ENCODE measurements at places on chromosomes 6 and 20.
A peak's percentile ranks its signal among the peaks of the same experiment; 100 is the strongest.

DNA sequence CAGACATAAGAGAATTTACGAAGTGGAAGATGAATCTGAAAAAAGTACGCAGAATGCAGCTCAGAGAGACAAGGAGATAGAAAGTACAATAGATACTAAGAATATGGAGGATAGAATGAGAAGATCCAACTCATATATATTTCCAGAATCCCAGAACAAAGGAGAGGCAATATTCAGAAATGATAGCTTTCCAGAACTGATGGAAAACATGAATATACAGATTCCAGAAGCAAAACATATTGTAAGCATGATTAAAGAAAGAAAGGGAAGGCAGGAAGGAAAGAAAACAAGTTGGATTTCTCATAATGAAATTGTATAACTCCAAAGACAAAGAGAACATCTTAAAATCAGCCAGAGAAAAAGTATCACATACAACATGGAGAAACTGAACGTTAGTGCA lies 22.9 kb downstream of the GFRA4 start:
- no peak for DNase-seq

DNA sequence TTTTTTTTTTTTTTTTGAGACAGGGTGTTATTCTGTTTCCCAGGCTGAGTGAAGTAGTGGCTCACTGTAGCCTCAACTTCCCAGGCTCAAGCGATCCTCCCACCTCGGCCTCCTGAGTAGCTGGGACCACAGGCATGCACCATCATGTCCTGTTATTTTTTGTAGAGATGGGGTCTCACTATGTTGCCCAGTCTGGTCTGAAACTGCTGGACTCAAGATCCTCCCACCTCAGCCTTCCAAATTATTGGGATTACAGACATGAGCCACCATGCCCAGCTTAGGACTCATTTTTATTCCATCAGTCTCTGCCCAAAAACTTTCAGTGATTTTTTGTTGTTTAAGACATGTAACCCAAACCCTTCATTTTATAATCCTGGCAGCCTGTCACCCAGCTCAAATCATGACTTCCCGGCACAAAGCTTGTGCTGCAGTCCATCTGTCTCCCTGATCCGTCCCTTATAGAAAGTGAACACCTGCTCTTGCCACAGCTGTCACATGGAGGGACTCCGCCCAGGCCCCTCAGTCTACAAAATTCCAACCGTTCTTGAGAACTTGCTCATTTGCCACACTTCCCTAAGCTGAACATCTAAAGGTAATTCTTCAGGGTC lies 183.9 kb upstream of the JARID2 start:
- DNase-seq = no peak

DNA sequence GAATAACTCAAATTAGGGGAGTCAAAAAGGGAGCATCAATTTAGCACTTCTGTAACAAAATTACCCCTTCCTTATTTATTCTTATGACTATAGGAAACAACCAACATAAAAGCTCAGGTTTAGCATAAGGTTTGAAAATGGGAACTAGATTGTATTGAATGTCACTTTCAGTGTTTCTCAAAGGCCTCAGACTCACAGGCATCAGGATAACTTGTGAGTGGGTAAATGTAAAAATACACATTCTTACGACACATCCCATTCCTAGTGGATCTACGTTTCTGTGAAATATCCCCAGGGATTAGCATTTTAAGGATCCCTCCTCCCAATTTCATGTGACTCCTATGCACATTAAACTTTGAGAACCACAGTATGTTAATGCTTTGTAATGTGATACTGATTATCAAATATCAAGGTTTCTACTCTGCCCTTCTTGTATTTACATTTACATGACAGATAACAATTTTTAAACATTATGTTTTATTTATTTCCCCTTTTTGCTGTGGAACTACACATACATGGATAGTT lies 114.8 kb downstream of the HS3ST5 start:
- no peak for DNase-seq

DNA sequence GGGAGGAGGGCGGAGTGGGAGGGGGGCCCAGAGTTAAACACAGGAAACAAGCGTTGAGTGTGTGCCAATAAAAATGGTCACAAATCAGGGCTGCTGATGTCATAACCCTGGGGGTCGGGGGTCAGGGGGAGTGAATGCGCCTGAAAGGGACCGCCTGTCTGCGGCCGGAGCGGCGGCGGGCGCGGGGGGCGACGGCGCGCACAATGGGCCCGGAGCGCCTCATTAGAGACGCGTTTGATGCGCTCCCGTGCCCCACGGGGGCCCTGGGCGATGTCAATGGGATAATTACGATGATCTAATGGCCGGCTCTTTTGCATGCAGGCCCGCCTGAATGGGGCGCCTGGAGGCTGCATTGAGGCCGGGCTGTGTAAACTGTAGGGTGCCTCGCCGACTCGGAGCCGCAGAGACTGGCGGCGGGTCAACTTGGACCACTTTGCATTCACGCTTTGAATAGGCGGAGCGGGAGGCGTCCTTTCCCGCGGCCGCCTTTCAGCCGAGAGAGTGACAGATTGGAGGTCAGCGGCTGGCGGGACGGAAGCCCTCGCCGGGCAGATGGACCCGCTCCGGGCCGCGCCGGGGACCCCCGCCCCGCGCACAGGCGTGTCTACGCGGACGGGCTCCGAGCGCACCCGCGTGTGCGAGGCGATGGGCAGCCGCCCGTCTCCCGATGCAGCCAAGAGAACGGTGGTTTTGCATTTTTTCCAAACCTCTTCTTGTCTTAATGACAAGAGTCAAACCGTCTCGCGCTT lies 296.1 kb downstream of the TFAP2C start:
- no peak for DNase-seq

- peak; percentile 70 for DNase-seq
These were observed 19.2 kb downstream of the PRND start for GRCh38 chr20:4740774-4741431.

DNA sequence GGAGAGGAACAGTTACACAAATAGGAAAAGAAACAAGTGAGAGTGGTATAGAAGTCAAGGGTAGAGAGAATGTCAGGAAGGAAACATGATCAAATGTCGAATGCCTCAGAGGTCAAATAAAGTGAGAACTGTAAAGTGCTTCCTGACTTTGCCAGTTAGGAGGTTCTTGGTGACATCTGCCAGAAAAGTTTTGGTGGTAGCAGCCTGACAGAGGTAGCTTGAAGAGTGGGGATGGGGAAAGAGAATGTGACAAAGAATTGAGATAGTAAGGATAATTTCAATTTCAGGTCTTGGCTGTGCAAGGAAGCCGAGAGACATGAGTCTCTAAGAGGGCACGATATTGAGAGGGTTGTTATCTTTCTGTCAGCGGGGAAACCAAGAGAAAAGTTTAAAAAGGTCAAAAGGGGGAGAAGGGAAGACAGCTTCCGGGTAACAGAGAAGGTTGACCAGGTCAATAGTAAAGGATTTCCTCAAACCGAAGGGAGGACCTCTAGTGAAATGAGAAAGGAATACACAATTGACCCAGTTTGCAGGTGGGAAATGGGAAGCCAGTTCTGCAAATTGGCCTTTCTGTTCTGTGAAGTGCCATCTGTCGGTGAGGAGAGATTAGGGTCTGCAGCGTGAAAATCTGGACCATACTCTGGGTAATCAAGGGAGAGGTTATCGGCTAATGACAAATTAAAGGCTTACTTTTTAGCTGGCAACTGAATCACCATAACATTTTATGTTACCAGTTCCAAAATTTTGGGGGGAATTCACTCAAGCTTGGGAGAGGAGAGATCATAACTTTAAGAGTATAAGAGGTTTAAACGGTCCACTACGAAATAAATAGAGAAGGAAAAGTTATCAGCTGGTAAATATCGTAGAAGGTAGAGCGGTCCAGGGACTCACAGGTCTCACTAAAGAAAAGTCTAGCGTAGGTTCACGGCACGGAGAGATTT lies 973 bp upstream of the BRD2 start:
- peak; percentile 70 for DNase-seq

GRCh38 chr6:137811121-137811915 lies 55.7 kb upstream of the TNFAIP3 start:
- peak; percentile 94 for DNase-seq

DNA sequence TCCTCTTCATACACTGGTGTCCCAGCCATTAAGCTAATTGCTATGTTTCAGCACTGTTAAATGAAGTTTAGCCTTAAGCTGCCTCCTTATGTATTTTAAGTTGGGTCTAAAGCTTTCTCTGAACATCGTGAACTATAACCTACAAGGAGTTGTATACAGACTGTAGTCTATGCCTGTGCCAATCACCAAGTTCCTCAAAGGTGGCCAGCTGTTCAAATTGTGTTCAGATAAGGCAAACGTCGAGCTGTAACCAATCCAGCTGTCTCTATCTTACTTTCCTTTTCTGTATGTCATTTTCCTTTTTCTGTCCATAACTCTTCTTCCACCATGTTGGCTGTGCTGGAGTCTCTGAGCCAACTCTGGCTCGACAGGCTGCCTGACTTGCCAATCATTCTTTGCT lies 199.6 kb downstream of the OGFRL1 start:
- DNase-seq = no peak

DNA sequence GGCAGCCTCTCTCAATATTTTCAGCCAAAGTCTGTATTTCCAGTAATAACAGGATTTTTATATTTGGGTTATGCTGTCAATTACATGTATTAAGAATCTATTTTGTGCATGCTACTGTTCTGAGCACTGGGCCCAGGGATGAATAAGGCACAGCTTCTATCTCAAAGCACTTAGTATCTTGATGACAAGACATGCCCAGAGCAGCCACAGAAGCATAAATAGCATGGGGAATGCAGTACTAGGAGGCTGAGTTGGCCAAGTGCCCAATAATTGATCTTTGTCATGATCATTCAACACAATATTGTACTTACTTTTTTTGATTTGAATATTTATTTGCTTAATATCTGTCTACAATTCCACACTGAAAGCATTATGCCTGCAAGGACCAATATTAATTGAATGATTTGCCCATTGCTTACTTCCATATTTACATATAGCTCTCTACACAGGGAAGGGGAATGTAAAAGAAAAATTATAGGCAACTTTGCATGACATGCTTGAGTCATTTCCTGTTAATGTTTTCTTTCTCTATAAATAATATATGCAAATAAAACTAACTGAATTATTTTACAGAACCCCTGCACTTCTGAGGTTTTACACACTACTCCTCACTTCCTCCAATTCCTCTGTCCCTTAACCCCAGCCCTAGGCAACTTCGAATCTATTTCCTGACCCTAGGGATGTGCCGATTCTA lies 298.9 kb upstream of the BMP2 start:
- DNase-seq = no peak

- no peak for DNase-seq
These were observed 7.6 kb downstream of the NKAIN4 start for GRCh38 chr20:63246490-63247288.

- peak; percentile 37 for DNase-seq
These were observed 93.3 kb downstream of the SNX5 start for GRCh38 chr20:17875106-17875980.

DNA sequence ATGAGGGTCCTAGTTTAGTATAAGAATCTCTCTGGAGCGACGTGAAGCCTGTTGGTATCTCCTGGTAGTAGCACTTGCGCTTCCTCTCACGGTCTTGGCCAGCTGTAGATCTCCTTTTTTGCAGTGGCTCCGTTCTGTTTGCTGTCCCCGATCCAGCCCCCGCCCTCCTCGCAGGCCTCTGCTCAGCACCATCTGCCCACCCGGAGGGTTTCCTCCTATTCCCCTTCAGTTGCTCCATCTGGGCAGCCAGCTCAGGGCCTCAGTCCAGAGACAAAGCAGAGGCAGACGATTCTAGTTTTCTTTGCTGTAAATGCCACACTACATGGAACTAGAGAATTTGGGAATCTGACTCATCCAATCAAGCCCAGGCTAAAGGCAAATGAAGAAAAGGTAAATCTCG lies 126.6 kb downstream of the TIAM2 start:
- no peak for DNase-seq

DNA sequence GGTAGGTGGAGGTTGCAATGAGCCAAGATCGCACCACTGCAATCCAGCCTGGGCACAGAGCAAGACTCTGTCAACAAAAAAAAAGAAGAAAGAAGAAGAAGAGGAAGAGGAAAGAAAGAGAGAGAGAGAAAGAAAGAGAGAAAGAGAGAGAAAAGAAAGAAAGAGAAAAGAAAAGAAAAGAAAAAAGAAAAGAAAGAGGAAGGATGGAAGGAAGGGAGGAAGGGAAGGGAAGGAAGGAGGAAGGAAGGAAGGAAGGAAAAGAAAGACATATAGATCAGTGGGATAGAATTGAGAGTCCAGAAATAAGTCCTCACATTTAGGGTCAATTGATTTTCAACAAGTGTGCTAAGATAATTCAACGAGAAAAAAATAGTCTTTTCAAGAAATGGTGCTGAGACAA lies 34.0 kb upstream of the SH3BGRL2 start:
- DNase-seq = no peak

DNA sequence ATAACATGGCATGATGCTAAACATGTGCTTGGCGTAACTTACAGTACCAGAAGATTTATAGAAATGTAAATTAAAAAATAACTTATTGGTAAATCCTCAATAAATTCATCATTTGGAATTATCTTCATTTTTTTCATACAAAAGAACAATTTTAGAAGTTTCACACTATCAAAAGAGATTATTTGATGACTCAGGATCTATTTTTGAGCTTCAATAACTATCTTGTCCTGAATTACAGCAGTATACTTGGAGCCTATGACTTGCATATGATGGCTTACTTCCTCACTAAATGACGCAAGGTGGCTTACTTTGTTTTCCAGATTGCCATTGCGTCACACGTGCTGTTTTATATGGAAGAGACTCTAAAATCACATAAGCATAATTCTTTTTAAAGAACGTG lies 49.2 kb downstream of the KHDRBS2 start:
- DNase-seq = no peak

DNA sequence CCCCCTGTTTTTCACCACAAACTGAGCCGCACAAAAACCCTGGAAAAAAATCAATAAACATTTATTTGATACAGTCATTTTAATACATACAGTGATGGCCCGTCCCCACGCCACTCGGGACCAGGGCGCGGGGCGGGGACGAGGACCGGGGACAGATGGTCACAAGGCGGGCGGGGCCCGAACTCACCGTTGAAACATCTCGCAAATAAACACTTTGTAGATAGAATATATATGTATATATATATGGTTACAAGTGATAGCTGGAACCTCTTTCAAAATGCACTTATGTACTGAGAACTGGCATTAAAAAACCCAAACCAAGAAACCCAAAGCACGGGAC lies 418 bp upstream of the UCKL1 start:
- no peak for DNase-seq

DNA sequence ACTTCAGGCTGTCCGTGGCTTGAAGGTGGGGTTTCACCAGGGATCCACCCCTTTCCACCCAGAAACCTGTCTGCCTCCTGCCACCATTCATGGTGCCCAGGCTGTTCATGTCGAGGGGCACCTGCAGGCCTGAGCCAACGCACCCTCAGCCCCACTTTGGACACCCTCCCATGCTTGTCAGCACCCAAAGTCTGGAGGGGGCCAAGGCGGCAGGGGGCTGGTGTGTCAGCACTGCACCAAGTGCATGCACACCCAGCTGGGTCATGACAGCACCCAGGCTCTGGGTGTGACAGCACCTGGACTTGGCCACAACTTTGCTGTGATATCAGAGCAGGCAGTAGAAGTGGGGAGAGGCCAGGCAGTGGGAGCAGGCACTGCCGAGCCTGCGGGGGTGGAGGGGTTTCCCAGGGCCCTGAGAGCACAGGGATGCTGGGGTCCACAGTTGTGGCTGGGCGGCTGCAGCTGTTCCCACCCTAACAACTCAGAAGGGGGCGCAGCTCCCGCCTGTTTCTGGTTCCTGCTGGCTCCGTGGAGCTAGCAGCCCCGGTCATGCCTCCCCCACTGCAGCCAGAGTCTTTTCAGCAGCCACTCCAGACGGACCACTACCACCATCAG lies 33.3 kb upstream of the GRM4 start:
- DNase-seq = no peak
